ENCODE measurements at places on chromosomes 5 and 9. TPM values are rescaled to one million over a fixed set of nuclear protein-coding genes. Genes with fewer than 3 reads are reported as not detected.

GRCh38 chr5:176619203-176619568 lies 9.2 kb upstream of the GPRIN1 start:
- peak; percentile 89 for DNase-seq

TBC1D2 gene
- total RNA-seq: 10.5 TPM

DNA sequence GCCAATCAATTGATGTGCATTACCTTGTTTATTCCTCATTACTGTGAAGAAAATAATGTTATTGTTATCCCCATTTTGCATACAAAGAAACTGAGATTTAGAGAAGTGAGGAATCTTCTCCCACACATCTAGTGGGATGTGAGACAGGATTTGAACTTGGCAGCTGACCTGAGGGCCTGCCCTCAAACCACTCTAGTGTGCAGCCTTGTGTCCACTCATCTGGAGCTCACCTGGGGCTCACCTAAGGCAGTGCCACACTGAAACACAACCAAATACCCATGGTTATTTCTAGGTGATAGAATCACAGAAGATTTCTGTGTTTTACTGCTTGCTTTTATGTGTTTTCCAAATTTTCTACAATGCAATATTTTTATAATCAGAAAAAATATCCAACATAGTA lies 94.7 kb upstream of the SAP30L start:
- DNase-seq: no peak

GRCh38 chr9:23587433-23587832 lies 238.6 kb downstream of the ELAVL2 start:
- DNase-seq: peak; percentile 82

GRCh38 chr5:79702606-79703380 lies 13.2 kb downstream of the CMYA5 start:
- no peak for DNase-seq

- no peak for DNase-seq
Observed at GRCh38 chr9:78559449-78559885, 262.5 kb downstream of the PSAT1 start.

GRCh38 chr9:121892706-121893105 lies 200.4 kb downstream of the TTLL11 start:
- DNase-seq: no peak

- DNase-seq: no peak
Observed at GRCh38 chr9:130462685-130463540, 18.2 kb downstream of the ASS1 start.

DNA sequence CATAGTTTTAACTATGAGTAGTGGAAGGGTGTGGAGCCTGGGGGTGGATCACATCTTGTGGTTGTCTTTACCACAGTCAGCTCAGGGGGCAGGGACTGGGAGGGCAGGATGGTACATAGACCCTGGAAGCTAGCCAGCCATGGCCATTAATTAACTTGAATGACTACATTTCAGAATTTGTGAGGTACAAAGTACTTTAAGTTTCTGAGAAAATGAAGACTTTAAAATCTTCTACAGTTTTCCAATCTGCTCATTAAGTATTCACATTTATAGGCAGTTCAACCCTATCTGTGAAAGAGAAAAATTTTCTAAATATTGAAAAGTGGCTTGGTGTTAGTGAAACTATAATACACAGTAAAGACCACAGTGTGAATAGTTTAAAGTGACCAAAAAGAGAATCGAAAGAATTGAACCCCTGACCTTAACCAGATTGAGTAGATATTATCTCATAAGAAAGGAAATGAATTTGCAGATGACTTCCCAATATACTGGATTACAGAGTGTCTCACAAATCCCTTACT lies 234.2 kb upstream of the MEF2C start:
- DNase-seq: no peak

DNA sequence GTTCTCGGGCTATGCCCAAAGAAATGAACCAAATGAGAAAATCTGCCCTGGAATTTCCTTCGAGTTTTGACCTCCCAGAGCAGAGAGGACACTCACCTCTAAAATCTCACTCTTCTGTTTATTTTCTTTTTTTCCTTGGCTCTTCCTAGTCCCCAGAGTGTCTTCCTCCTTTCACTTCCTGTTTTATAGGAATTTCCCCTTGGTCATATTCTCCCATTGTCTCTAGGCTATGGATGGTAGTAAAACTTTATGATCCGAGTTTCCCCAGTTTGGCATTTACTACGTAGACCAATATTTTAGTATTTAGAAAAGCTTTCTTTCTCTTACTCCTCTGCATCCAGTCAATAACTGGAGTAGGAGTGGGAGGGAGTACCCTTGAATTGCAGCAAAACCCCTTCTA lies 354.5 kb upstream of the ZNF608 start:
- DNase-seq: no peak

IFNE gene
- total RNA-seq: not detected

- DNase-seq: peak; percentile 94
Observed at GRCh38 chr5:135466178-135467050, 14.3 kb upstream of the TIFAB start.

- DNase-seq: no peak
Observed at GRCh38 chr5:6353602-6354302, 24.6 kb downstream of the MED10 start.

PLPP1 gene
- total RNA-seq: 337 TPM

GRCh38 chr5:171453056-171453725 lies 33.7 kb downstream of the FGF18 start:
- no peak for DNase-seq

DNA sequence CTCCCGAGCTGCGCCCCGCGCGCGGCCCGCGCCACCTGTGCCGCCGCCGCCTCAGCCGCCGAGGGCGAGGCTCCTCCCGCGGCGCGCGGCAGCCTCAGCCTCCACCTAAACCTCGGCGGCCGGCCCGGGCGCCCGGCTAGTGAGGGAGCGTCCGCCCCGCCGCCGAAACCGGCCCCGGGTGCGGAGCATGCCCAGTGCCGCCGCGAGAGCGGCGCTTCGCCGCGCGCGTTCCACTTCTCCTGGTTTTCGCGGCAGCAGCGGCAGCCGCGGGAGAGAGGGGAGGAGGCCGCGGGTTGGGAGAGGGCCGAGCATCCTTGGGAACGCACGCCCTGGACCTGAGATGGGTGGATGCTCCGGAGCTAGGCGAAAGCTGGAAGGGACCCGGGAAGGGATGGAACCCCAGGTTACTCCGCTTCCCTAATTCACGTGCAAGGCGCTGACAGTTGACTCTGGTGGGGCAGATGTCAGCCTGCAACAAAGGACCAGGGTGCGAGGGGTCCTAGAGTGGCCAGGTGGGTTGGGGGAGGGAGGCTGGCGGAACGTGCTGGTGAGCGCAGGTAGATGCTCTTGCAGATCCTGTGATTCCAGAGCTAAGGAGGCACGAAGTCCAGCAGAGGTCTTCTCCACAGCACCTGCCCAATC lies at the start of gene CTNND2:
TSS of gene CTNND2 (minus strand) at position 182 of the 642 bp plus-strand sequence. CDS start 593 bp downstream, outside the sequence.
- DNase-seq: no peak

DNA sequence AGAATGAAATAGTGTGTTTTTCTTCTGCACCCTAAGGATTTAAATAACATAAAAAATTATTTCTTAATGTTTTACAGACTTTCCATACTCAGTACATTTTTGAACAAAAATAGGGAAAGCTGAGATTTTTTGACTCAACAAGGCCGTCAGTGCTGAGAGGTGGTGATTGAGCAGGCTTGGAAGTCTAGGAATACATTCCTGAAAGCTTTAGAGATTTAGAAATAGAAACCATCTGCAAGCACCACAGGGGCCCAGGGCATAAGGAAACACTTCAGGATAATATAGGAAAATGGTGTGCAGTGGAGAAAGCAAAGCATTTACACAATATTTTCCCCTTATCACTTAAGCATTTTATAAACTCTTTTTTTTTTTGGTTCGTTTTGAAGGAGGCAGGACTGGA lies 5.2 kb downstream of the BASP1 start:
- DNase-seq: no peak

DNA sequence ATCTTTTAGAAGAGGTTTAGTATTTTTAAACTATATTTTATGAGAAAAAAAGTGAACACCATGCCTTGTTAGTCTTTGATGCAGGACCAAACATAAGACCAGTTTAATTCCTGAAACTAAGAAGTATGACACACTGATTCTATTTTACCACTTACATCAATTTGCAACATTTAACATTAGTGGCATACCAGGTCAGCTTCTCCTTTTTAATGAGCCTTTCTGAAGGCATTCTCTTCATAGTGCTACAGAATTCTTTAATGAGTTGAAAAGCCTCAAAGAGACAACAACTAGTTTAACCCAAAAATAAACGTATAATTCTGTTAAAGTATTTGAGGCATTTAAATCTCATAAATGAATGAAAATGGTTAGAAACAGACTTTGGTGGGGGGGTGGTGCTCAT lies 28.2 kb downstream of the ARSB start:
- no peak for DNase-seq

DNA sequence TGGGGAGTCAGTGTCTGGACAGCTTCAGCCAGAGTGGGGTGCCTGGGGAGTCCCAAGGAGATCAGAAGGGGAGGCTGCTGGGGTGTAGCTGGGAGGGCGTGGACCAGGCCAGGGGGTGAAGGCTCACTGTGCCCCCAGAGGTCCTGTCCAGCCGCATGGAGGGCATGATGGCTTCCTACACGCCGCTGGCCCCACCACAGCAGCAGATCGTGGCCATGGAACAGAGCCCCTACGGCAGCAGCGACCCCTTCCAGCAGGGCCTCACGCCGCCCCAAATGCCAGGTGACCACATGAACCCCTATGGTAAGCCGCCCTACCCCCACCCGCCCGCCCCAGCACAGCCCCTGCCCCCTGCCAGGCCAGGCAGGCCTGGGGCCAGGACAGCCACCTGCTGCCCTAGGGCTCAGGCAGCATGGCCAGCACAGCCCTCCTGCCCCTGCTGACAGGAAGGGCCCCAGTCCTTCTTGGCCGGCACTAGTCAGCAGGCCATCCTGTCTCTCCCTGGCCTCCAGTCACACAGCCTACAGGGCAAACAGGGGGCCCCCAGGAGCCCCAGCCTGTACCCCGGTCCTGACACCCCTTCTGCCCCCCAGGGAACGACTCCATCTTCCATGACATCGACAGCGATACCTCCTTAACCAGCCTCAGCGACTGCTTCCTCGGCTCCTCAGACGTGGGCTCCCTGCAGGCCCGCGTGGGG lies 82.1 kb downstream of the LMX1B start:
- peak; percentile 72 for DNase-seq

NIPAL4 gene
- 0.37 TPM for total RNA-seq

Data from posterior vena cava (tissue), 2 donors.